ENCODE measurements at places on chromosomes 7 and 10.

- peak; percentile 37 for DNase-seq
These were observed 907 bp upstream of the IFRD1 start for GRCh38 chr7:112449353-112449752.

DNA sequence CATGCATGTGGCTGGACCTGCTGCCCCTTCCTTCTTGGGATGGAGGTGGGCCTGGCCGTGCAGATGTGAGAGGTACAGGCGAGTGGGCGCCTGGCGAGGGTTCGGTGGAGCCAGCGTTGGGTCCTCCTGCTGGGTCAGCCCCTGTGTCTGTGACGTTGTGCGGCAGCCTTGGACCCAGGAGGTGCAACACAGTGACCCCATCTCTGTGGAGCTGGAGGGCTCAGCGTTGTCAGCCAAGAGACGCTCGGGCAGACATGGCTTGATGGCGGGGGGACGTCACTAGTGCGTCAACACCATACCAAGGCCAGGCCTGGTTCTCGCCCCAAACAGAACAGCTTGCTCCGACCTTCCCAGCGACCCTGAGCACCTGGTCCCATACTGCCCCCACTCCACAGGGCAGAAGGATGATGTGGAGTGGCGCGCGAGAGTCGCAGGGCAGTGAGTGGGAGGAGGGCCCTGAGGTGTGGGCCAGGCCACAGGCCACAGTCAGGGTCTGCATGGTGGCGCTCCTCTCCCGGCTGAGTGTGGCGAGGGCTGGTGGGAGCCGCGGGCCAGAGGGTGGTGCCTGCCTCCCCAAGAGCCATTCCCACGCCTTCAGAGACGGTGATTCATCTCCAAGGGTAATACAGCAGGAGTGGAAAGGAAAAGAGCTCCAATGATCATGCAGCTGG lies 184.4 kb downstream of the DNAJB6 start:
- DNase-seq, result no peak

DNA sequence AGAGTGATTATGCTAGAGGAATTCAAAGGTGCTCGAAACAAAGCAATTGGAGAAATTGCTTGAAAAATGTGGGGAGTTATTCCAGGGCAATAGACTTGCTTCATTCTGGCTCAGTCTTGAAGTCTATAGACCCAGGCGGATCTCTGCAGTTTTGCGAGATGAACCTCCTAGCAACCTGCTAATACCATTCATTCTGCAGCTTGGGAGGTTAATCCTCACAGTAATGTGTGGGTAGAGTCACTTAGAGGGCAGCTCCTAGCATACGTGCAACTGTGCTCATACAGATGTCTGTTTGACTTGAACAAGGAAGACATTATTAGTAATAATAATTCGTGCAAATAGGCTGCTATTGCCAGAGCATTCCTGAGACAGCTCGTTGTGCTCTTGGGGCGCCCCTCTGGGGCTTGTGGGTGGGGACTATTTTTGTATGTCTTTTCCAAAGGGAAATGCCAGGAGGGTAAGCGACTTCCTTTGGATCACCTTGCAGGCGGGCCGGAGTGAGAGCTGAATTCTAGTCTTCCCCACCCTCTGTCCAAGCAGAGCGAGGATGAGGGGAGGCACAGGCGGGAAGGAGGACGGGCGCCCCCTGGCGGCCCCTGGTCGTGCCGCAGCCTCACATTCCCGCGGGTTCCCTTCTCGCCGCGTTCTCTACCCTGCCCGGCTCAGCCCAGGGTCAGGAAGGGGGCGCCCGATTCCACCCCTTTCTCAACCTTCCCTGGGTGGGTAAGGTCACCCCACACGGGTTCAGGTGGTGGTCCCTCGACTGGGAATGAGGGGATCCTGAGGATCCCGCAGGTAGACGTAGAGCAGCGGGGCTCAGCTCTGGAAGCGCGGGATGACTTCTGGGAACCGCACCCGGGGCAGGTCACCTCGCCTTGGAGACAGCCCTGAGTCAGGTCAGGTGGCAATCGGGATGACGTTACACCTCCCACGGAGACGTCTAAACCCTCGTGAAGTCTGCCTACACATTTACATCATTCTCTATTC lies 241.5 kb downstream of the PHTF2 start:
- DNase-seq, result peak; percentile 21

DNA sequence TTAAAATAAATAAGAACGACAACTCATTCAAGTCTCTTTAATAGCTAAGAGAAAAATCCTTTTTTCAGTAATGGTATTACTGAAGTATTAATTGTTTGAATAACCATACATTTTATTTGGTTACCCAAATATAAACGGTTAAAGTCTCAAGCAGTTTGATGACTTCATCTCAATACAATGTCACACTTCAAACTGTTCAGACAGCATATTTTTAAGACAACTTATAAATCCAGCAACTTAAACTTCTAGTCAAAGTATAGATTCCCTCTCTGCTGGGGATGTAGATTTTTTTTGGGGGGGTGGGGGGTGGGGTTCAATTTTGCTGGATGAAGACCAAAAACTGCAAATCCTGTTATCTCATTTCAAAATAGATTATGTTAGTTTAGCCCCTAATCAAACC lies 42.0 kb downstream of the GNA12 start:
- no peak for DNase-seq

GRCh38 chr10:20893297-20893696 lies 3.8 kb downstream of the NEBL start:
- DNase-seq, result no peak

GRCh38 chr10:76066457-76066856 lies 635.0 kb downstream of the LRMDA start:
- no peak for DNase-seq

DNA sequence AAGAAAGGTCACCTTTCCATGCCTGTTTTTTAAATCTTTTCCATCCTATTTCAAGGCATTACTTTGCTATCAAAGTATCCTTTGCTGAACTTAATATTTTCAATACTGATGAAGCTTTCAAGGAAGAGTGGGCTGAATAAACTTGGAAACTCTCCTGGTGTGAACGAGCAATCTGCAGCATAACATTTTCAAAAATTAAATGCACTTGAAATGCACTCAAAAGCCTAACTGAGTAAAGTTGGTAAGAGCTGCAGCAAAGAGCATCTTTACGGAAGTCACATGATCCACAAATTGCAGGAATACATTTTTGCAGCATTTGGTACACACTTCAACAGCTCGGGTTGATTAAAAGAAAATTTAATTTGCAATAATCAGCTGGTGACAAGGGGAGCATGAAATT lies 367.3 kb downstream of the PHTF2 start:
- no peak for DNase-seq

DNA sequence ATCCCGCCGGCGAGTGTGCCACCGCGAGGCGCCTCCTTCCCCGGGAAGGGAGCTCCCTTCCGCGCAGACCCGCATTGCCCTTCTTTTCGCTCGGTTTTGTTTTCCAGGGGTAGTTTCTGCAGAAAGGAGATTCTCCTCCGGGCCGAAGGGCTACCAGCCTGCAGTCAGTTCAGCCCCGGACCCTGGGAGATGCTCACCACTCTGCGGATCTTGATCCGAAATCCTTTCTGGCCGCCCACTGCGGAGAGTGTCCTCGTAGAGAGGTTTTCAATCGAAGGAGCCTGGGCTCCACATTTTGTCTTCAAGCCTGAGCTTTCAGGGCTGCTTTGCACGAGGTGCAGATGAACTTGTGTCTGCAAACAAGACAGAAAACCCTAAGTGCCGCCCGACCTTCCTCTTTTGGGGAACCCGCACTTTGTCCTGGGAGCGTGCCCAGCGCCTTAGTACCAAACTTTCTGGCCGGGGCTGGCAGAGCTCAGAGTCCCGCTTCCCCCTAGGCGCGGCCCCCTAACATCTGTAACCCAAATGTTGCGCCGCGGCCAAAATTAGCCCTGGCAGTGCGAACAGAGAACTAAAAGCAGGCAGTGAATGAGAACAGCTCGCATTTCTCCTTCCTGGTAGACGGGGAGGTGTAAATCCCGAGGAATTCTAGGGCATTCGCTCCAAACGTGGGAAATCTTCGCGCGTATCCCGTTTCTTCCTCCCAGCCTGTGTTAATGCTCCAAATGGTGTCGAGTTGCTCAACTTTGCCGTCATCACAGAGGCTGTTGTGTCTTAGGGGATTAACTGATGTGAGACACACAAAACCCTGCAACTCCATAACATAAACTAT lies 6.7 kb upstream of the EN2 start:
- DNase-seq, result no peak

- no peak for DNase-seq
These were observed 24.9 kb downstream of the NRBF2 start for GRCh38 chr10:63157845-63158624.

GRCh38 chr7:135800560-135800959 lies 51.9 kb upstream of the FAM180A start:
- DNase-seq, result no peak

DNA sequence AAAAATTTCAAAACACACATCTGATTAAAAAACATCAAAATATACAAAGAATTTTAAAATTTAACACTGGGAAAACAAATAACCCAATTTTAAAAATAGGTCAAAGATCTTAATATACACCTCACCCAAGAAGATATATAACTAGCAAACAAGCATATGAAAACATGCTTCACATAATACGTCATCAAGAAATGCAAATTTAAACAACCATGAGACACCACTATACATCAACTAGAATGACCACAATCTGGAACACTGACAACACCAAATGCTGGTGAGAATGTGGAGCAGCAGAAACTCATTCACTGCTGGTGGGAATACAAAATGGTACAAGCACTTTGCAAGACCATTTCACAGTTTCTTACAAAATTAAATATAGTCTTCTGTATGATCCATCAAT lies 498.4 kb downstream of the IPMK start:
- no peak for DNase-seq

- DNase-seq, result no peak
These were observed 32.1 kb upstream of the PSMG3 start for GRCh38 chr7:1601956-1602355.

DNA sequence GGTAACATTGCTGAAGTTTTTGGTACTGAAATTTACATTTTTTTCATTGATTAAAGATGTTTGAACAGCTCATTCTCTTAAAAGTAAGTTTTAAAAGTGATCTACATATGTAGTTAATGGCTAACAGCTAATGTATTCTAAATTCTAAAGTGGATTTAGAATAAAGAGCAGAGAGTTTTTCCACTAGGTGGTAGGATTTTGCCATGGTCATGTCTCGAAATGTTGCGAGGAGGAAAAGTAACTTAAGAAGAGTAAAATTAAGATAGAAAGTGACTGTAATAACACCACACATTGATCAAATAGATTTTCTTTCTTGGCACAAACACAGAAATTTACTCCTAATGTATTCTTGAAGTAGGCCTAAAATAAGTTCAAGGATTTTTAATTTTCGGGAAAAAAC lies 19.8 kb downstream of the LSMEM1 start:
- DNase-seq, result no peak

DNA sequence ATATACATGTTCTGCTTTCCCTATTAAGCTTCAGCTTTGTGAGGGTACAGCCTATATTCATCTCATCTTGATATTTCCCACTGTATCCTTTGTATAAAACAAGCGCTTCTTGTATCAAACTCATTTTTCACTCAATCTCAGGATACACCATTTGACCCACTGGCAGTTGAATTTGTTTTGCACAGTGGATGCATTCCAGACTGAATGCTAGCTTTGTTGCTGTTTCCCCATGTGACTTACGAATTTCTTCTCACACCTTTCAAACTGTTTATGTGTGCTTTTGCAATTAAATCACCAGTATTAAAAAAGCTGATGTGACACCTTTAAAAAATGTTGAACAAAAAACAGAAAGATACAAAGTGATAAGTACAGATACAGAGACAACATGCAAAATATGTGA lies 180.9 kb downstream of the ZNF438 start:
- DNase-seq, result no peak

DNA sequence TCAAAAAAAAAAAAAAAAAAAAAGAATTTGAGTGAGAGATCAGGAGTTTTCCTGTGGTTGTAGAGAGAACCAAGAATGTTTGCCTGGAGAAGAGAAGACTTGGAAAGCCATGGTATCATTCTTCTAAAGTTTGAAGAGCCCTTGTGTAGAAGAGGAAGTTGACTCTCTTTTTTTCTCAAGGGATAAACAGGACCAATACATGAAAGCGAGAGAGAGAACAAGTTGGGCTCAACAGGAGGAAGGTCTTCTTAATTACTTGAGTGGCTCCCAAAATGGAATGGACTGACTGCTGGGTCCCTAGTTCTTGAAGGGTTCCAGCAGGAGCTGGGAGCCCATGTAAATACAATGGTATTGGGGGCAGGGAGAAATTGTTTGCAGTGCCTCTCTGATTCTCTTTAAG lies 173.3 kb upstream of the ADO start:
- DNase-seq, result no peak

DNA sequence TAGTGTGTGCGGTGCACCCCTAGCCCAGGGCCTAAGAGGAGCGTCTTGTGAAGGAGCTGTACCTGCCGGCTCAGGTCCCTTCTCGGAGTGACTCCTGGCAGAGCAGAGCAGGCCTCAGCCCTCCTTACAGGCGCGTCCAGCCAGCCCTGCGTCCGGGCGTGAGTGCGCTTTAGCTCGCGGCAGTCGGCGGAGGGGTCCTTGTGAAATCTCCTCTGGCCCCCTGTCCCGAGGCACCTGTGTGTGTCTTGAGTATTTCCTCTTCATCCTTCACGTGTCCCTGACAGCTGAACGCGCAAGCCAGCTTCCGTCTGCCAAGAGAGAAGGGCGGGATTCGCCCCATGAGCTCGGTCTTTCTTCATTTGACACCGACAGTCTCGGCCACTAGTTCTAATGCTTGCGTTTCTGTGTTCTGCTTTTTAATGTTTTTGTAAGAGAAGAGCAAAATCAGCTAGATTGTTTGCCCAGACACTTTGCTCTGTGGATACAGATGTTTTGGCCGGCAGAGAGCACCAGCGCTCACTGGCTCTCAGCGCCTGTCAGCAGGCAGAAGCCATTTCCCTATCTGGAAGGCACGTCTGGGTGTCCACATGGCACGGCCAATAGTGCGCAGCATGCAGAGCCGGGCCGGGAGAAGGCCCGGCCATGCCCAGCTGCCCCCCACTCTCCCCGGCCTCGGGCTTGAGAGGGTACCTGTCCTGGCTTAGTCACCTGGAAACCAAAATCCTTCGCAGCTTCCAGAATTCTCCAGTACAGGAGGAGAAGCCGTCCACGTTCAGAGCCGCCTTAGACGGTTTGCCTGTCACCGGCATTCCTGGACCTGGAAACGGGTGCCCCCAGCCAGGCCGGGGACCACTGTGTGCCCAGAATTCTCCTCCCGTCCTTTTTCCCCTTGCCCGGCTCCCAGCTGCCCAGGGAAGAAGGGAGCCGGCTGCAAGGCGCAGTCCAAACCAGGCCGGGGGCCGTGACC lies 7.0 kb downstream of the GET4 start:
- no peak for DNase-seq

GRCh38 chr7:96495751-96496216 lies 173.9 kb upstream of the SLC25A13 start:
- DNase-seq, result no peak

GRCh38 chr7:129464194-129464593 lies 30.0 kb downstream of the STRIP2 start:
- DNase-seq, result no peak

DNA sequence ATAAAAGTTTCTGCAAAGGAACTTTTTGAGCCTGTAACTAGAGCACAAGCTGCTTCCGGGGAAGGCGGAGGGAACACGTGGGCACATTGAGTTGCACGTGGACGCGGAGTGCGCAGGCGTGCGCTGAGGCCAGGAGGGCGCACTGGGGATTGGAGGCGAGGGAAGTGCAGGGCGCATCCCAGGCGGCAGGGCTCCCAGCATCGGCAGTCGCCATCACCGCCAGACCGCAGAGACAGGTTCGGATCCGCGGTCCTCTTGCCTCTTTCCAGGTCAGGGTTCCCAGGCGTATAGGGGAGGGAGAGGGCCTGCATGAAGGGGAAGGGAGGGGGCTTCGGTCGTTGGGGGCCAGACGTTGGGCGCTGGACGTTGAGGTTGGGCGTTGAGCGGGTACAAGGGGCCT lies at the start of gene TDRD1:
TSS of gene TDRD1 (plus strand) at position 206 of the 400 bp plus-strand sequence. CDS start 8,479 bp downstream, outside the sequence.
- no peak for DNase-seq

- DNase-seq, result no peak
These were observed 89.2 kb downstream of the CXCL12 start for GRCh38 chr10:44295644-44296241.
